Stimulated activated CD8-positive, alpha-beta memory T cell treated with anti-CD3 and anti-CD28 coated beads, Interleukin-2, amount 100 ng/mL, for 1 hour (primary cell): ENCODE measurements at places on chromosomes 1 and 21.

DNA sequence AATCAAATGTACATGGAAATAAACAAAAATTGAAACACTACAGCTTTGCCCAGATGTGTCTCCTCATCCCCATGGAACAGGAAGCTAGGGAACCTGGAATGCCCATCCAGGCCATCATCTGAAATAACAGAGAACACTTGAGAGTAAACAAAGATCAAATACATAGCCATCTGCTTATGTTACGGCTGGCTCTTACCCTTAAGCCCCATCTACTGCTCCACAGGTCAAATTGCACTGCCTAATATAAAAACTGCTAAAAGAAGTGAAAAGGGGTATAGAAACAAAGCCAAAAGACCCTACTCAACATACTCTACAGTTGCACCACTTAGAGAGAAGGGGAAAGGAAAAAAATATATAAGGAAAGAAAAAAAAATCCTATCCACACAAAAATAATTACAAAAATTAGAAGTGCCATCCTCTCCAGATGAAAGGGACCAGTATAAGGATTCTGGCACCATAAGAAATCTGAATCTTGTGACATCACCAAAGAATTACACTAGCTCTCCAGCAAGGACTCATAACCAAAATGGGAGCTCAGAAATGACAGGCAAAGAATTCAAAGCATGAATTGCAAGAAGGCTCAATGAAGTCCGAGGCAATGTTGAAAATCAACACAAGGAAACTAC, 26.9 kb downstream of the OR6Y1 start:
- DNase-seq, result no peak

DNA sequence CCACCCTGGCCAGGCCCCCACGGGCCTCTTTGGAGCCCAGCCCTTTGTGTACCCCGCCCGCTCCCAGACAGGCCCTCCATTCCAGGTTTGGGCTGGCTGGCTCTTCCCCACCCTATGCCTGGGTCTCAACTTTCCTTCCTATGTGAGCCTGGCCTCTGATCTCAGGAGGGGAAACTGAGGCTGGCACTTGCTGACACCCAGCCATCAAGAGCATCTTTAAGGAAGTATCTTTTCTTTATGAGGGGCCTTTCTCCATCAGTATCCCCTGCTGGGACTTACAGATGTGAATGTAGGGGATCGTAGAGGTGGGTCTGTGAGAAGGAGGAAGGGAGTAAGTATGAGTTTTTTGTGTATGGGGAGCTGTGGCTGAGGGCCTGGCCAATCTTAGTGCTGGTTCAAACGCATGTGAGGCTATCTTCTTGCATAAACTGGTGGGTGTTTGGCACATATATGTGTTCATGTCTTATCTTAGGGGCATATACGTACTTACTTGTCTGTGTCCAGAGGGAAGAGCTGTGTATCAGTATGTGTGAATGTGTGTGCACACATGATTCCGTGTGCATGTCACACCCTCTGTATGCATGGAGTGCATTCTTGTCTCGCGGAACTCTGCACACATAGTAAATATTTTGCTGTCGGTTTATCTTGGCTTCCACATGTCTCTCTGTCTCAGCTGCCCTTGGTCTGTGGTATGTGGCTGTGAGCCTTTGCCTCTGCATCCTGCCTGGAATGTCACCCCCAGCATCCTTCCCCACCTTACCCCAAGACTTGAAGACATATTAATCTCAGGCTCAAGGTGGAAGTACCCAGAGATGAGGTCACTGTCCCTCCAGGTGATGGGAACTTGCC, 5.4 kb downstream of the NECTIN4 start:
- no peak for DNase-seq

- DNase-seq, result no peak
Measured at GRCh38 chr1:1187938-1188337, 14.3 kb downstream of the TTLL10 start.

DNA sequence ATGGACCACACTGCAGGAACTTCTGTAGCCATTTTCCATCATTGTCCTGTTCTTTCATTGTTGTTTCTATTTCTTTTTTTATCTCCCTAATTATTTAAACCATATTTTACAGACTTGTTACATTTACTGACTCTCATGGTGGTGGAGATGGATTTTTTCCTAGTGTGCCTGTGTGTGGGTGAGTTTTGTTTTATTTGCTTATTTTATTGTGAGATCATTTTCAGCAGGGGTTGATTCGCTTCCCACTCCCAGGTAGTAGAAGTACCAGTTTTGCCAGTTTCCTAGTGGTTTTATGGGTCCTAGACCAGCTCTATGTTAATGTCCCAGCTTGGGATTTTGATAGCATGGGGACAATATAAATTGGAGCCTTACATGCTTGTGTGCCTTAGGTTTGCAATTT, 80.0 kb upstream of the BACH1 start:
- no peak for DNase-seq

DNA sequence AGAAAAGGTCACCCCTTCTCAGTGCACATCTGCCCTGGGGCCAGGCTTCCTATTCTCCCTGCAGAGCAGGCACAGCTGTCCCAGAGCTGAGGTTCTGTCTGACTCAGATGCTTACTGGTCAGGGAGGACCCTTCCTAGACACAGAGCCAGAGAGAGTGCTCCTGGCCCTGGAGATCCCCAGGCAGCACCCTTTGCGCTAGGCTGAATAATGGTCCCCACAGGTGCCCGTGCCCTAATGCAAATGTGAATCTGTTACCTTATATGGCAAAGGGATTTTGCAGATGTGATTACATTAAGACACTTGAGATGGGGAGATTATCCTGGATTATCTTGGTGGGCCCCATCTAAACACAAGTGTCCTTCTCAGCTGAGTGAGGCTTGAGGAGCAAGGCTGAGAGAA, 2.6 kb upstream of the TNNI1 start:
- no peak for DNase-seq

DNA sequence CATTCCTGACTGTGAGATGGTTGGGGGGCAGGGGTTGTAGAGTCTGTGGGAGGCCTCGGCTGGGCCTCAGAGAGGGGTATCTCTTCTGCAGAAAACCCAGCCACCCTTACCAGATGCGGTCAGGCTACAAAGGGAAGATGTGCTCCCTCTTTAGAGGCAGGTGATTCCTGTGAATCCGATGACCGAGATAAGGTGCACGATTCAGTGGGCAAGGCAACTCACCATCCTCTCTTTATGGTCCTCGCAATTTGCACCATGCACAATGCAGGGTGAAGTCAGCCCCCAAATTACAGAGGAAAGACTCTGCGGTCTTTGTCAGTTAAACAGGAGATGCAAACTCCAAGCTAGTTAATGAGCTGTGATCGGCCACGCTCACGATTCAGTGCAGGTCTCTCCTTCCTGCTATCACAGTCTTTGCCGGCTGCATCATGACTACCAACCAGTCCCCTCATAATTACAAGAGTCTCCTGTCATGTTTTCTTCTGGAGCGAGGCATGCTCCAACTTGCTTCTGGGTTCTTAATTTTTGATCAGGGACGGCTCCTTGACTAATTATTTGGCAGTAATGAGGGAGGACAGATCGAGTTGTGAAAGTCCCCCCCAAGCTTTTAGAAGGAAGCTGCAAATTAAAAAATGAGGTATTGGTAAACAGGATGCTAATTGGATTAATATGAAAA, 12.5 kb downstream of the TP73 start:
- DNase-seq, result no peak
